ENCODE measurements at places on chromosomes 3 and 15.

- peak; percentile 87 for DNase-seq
These were observed 175.7 kb downstream of the TNIK start for GRCh38 chr3:171284308-171285075.

GRCh38 chr3:42256135-42256819 lies 9.7 kb downstream of the CCK start:
- DNase-seq, result peak; percentile 10

- DNase-seq, result no peak
These were observed 828 bp upstream of the VWA5B2 start for GRCh38 chr3:184228376-184229137.

DNA sequence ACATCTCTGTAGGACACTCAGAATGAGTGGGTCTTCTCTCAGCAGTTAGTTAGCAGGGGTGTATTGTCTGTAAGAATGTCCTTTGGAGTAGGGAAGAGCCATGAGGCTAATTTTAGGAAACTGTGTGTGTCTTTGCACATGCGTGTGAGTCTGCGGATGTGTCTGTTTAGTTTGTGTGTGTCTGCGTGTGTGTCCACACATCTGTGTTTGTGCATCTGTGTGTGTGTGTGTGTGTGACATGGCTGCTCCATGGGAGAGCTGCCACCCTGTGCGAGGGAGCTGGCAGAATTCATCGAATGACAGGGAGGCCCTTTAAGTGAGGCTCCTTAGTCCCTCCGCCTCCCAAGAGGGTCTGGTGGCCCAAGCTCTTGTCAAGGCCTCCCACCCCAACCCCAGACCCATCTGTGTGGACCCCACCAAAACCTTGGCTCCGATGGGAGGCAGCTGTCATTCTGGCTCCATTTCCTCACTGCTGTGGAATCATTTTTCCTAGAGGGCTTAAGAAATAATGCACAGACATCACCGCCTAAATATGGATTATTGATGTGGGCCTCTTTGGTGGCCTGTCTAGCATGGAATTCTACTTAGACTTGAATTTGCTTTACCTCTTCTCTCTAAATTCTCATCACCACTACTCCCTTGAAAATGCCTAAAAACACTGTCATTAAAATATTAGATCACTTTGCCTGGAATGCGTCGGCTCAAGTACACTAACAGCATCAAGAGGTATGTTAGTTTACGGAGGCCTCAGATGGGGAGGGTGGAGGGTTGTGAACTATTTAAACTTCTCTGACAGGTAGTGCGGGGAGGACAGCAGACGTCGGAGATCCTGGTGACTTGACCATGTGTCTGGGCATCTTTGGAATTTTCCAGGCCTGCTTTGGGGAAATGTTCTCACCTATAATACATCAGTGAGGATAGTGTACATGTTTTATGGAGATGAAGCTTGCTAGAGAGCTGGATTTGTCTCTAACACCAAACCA lies 9.4 kb downstream of the ESYT3 start:
- DNase-seq, result no peak

DNA sequence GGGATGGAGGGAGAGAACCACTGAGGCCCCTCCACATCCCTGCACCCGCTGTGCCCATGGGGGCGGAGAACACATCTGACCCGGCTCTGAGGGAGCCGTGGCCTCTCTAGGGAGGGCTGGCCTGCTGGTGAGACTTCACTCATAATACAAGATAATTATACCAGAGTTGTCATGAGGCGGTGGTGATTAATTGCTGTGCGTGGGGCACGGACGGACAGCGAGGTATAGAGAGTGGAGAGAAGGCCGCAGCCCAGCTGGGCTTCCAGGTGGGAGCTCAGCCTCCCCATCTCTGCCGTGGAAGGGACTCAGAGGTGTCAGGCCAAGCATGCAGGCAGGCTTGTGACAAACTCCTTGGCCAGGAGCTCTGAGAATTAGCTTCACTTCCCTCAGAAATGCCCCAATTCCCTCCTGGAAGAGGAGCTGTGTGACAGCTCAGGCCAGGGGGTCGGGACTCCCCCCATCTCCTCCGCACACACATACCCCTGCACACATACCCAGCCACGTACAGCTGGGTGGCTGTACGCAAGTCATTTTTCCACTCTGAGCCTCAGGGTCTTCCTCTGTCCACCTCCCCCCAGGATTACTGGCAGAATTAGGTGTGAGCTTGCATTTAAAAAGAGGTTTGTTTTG lies 6.0 kb upstream of the GATA2 start:
- no peak for DNase-seq

DNA sequence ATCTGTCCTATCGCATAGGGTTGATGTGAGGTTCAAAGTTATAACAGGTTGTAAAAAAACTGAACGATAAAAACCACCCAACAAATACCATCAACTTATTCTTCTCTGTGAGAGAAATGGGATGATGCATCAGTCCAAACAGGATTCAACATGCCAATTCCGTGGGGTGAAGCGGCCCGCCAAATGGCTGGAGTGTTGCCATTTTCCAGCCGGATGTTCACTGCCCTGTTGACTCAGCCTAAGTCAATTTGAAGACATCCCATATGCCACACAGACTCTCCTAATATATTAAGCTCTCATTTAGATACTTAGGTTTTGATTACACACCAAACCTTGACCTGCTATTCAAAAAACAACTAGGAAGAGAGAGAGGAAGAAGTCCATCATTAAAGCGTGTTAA lies 311.1 kb downstream of the VPS13C start:
- DNase-seq, result no peak

DNA sequence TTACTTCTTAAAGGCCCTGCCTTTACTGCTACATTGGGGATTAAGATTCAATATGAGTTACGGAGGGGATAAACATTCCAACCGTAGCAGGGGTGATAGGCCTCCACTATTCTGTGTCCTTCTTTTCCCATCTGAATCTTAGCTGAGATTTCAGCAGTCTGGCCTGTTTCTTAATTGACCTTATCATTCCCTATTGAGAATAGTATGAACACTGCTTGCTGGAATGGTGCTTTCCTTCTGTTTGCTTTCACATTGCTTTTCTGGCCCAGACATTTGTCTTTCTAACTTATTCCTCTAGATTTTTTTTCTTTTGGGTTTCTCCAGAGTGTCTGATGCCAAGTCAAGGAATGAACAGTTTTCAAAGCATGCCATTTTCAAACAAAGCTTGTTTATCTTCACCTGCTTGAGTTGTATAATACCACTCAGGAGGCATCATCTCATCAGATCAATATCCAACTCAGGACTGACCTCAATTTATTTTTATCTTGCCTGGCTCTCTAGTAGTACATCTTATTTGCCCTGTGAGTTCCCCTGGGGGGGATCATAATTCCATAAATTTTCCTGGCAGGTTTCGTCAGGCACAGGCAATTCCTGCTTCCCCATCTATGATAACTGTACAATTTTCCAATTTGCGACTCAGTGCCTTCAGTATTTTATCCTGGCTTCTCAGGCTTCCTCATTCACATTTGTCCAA lies 161.1 kb upstream of the STT3B start:
- DNase-seq, result no peak

DNA sequence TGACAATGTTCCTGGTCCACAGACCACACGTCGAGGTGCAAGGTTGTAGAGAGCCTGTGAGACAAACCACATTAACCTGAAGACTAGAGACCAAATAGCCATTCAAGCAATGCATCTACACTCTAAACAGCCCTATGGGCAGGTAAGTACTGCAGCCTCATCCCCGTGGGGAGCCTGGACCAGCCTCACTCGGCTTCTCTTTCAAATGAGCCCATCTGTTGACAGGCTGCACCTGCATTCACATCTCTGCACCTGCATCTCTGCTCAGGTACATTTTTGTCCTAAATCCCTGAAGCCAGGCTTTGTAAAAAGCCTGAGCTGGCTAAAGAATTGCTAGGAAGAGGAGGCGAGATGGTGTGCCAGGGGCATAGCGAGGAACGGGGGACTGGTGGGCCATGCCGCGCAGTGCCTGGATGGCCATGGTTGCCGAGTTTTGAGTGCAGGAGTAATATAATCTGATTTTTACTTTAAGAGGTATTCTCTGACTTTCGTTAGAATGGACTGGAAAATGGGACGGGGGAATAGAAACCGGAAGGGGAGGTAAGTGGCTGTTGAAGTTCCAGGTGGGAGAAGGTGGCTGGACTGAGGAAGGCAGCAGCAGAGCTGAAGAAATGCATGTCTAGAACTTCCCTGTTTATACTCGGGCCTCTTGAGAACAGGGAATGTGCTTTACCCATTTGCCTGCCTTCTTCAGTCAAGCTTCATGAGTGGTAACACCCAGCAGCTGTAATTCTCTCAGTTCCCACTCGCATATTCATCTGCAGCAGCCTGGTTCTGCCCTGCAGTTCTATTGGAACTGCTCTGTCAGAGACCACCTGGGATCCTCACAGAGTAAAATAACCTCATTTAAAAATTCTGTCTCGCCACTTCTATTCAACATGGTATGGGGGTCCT lies 226.4 kb downstream of the OPA1 start:
- no peak for DNase-seq

GRCh38 chr15:37791693-37792092 lies 142.7 kb upstream of the TMCO5A start:
- DNase-seq, result no peak

- no peak for DNase-seq
These were observed 815.3 kb downstream of the TUSC7 start for GRCh38 chr3:117524890-117525289.

DNA sequence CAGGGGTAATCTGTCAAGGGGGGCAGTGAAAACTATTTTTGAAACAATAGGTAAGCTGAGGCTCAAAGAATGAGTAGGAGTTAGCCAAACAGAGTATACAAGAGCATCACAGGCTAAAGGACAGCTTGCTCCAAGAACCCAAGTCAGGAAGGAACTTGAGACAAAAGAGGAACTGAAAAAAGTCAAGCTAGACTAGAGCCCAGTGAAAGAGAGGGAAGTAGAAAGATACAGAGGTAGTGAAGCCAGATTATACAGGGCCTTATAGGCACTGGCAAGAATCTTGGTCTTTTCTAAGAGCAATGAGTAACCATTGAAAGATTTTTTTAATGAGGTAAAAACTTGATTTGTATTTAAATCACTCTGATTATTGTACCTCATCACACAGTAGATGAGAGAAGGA lies 69.9 kb downstream of the FILIP1L start:
- no peak for DNase-seq

- DNase-seq, result peak; percentile 39
These were observed 123.1 kb upstream of the STRIT1 start for GRCh38 chr3:155416500-155417118.

DNA sequence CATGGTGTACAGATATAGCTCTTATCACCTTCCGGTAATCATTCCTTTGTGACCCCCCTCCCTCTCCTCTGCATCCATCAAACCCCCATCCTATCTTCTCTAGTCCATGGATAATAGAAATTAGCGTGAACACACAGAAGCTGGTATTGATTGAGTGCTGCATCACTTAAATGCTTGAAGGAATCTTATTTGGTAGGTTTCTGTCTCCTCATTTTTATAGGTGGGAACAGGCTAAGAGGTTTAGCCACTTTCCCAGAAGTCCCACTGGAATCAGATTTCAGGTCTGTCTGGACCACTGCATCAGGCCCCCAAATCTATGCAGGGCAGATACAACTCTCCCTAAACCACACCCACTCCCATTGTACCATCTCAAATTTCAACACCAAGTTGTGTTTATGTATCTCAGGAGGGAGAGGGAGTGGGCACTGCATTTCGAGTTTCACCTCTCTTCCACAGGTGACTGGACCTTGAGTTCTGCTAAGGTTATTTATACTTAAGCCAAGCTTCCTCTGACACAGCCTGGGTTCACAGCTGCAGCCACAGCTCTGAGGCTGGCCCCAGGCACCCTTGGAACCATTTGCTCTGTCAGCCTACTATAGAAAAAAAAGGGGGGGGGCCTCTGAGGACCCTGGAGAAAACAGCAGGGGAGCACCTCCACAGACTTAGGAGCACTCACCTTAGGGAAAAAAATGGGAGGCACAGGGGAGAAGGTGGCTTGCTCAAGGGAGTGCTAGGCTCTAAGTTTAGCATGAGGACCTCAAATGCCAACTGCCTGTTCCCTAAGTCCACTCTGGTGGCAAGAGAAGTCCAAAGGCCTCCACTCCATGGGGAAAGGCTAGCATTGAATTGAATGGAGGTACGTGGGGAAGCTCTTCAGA lies 2.1 kb upstream of the NMB start:
- DNase-seq, result no peak

DNA sequence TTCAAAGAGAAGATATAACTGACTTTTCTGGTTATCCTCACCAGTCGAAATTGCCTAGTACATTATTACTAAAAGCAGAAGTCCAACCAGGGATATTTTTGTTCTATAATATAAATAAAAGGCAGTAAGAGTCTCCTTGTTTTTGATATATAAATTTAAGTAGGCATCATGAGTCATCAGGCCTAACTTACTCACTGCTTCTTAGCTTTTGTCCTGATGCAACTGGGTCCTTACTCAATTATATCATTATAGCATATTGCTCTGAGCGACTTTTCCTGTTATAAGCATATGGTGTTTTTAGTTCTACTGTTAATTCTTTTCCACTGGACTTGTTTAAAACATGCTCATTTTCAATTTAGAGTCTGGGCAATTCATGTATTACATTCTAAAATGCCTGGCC lies 910.1 kb downstream of the MCTP2 start:
- no peak for DNase-seq

DNA sequence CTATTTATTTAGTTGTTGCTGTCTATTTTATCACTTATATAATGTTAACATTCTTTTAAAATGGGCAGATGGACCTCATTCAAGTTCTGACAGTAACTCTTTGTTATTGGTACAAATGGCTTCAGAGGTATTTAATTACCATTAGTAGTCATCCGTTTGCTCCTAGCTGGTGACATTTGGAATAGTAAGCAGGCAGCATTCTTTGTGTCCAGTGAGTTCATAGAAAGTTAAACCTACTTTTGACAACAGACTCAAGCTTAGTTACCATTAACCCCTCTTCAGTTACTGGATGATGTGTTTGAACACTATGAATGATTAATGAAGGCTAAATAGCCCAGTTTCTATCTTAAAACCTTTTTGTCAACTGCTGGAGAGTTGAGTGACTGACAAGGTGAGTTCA lies 500.7 kb upstream of the ATP11B start:
- DNase-seq, result no peak

DNA sequence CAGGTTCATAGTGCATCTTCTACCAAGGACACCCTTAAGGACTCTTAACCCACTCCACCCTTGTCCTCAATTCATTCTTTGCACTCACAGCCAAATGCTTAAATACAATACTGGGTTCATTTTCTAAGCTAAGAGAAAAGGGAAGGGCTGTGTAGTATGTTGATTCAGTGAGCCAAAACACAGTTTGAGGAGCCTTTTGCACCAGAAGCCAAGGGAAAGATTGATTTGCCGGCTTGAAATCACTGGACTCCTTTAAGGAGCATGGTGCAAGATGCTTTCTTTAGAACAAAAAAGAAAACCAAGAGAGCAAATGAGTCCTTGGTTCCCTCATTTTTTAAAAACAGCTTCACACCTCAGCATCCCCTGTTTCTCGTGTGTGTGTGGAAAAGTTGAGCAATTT lies 47.8 kb downstream of the BOC start:
- no peak for DNase-seq

Measured in GM04503 (cell line).